HTR-8/SVneo (cell line): ENCODE measurements at places on chromosomes 11 and 22.

GRCh38 chr11:104343578-104343977 lies 179.6 kb upstream of the PDGFD start:
- DNase-seq = peak; percentile 3

- DNase-seq = no peak
These were observed 40.9 kb downstream of the TCF20 start for GRCh38 chr22:42229455-42230149.

GRCh38 chr11:32436751-32437494 lies 1.6 kb upstream of the WT1 start:
- DNase-seq = no peak

- DNase-seq = peak; percentile 53
These were observed 44.5 kb downstream of the ZNF280B start for GRCh38 chr22:22463855-22464540.

- DNase-seq = no peak
These were observed 218.2 kb upstream of the CARD18 start for GRCh38 chr11:105357764-105358163.

GRCh38 chr11:120331301-120331996 lies 4.8 kb upstream of the ARHGEF12 start:
- peak; percentile 77 for DNase-seq

DNA sequence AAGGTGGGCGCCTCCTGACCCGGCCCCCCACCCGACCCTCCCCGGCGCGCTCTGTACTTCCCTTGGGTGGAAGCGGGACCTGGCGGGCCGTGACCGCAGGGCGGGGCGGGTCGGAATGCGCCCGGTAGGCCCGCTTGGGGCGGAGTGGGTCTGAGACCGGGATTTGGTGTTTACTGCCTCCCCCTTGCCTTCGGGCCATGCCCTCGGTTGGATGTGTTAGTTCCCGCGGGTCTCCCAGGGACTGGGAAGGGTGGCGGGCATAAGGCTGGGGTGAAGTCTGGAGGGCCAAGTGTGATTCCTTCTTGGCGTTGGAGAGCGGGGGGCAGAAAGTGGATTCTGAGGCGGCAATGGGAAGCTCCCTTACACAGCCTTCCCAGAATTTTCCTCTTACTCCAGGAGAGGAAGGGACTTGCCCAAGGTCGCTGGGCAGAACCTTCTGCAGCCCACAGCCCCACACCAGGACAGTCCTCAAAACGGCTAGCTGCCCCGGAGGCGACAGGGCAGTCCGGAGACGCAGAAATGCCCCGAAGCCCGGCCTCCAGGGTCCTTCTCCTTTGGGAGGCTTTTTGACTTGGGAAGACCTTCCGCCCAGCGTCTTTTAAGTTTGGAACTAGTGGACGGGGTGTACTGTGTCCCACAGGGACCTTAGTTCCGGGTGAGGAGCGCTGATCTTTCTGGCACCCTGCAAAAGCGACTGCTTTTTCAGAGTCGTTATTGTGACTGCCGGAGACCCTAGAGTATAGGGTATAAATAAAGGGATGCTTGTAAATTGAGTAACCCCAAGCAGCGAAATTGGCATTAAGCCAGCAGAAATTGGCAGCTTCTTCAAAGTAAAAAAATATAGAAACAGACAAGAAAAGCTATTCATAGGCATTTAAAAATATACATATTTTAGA lies 647 bp downstream of the SWAP70 start:
- peak; percentile 28 for DNase-seq

- no peak for DNase-seq
These were observed 20.3 kb downstream of the WNT11 start for GRCh38 chr11:76185931-76186401.

DNA sequence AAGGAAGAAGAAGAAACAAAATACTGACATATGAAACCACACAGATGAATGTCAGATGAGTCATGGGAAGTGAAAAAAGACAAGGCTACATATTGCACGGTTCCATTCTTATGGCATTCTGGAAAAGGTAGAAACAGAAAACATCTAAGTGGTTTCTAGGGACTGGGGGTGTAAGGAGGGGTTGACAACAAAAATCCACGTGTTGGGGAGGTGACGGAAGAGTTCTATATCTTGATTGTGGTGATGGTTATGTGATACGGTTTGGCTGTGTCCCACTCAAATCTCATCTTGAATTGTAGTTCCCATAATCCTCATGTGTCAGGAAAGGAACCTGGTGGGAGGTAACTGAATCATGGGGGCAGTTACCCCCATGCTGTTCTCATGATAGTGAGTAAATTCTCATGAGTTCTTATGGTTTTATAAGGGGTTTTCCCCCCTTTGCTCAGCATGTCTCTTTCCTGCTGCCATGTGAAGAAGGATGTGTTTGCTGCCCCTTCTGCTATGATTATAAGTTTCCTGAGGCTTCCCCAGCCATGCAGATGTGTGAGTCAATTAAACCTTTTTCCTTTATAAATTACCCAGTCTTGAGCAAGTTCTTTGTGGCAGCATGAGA lies 6.4 kb upstream of the ARFGAP3 start:
- peak; percentile 40 for DNase-seq

DNA sequence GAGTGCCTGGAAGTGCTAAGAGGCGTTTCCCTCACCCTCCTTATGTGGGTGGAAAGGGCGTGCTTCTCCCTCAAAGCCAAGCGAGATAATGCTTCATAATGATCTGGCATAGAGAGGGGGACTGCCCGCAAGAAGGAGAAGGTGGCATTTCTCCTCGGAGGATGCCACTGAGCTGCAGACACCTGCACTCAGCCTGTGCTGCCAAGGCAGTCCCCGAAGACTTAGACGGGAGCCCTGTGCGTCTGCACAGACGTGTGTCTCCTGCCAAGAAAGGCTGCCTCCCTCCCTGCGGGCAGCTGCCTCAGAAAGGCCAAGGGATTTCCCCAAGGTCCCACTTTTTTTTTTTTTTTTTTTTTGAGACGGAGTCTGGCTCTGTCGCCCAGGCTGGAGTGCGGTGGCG lies 48.1 kb upstream of the SPATA19 start:
- no peak for DNase-seq

GRCh38 chr11:59846556-59846955 lies 1.3 kb upstream of the CBLIF start:
- no peak for DNase-seq

DNA sequence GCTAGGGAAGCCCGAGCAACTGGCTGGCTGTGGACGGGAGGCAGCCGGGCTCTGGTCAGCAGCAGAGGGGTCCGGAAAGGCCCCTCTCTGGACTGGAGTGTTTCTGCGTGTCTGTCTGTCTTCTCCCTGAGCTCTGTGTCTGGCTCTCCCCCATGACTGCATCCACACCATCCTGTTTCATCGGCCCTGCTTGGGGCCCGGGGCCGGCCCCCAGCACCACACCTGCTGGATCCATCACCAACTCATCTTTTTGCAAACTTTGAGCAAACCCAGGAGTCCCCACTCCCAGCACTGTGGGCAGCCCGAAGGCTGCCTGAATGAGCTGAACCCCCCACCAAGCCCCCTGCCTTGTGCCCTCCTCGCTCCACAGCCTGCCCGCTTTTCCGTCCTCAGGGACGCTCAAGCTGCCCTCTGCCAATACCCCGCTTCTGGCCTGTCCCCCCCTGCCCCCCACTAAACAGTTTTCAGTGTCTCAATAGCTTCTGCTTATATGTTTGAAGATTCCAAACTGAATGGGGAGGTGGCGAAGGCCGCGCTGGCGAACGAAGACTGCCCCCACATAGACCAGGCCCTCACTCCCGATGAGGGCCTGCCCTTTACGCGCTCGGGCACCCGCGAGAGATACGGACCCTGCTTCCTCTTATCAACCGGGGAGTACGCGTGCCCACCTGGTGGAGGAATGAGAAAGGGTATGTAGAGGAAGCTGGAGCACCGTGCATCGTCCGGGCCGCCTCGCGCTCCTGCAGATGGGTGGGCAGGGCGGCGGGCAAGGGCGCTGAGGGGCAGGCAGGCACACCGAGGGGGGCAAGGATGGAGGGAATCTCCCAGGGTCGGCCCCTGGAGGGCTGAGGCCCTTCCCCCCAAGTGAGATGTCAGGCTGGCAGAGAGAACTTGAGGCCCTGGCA lies 44.6 kb downstream of the KCNC1 start:
- DNase-seq = no peak

GRCh38 chr11:106939157-106939556 lies 79.1 kb downstream of the GUCY1A2 start:
- DNase-seq = no peak

GRCh38 chr11:47593934-47594855 lies at the start of gene C1QTNF4:
Gene C1QTNF4, minus strand, starts transcription at chr11:47594411. Its CDS starts 3,601 bp downstream, at chr11:47590810.
- DNase-seq = no peak

DNA sequence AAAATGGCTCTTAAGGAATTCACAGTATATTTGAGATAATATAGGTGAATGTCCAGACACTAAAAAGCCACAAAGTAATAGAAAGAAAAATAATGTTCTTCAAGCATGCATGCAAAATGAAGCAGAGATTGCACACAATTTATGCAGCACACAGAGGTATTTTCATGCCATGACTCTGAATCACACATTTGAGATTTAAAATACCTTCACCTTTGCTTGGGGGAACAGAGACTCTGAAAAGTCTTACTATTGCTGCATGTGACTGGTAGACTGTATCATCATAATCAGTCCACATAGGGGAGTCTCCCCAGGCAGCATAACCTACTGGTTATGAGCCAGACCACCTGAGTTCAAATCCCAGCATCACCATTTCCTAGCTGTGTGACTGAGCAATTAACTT lies 96.2 kb downstream of the RCN1 start:
- DNase-seq = no peak

GRCh38 chr11:127275774-127276173 lies 275.2 kb upstream of the KIRREL3 start:
- DNase-seq = no peak

- peak; percentile 30 for DNase-seq
These were observed 50.8 kb upstream of the ELF5 start for GRCh38 chr11:34564406-34564805.

- no peak for DNase-seq
These were observed at the start of gene GLB1L3 for GRCh38 chr11:134275534-134276395. Gene GLB1L3, plus strand, starts transcription at chr11:134276379. Its CDS starts 362 bp downstream, at chr11:134276741.

- no peak for DNase-seq
These were observed 77.7 kb upstream of the SC5D start for GRCh38 chr11:121214861-121215260.

- DNase-seq = no peak
These were observed 19.7 kb upstream of the RAB38 start for GRCh38 chr11:88194990-88195389.

DNA sequence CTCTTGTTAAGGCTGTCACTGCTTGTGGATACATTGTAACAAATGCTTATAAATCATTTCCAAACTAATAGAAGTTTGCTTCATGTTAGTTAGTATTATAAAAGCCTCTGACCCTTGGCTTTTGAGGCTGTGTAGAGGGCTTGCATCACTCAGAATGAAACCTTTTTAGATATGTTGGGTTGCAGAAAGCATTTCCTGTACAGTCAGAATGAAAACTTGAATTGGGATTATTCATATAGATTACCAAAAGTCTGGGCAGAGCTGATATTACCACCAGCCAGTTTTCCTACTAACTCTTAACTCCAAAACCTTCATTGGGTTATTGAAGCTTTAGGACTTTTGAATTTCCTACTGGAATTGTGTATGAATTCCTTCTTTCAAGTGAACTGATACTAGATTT lies 12.0 kb downstream of the KMT2A start:
- DNase-seq = no peak

- no peak for DNase-seq
These were observed 30.7 kb upstream of the KCNQ1OT1 start for GRCh38 chr11:2730272-2731129.

- peak; percentile 61 for DNase-seq
These were observed 24.8 kb downstream of the ACER3 start for GRCh38 chr11:76885390-76886097.

DNA sequence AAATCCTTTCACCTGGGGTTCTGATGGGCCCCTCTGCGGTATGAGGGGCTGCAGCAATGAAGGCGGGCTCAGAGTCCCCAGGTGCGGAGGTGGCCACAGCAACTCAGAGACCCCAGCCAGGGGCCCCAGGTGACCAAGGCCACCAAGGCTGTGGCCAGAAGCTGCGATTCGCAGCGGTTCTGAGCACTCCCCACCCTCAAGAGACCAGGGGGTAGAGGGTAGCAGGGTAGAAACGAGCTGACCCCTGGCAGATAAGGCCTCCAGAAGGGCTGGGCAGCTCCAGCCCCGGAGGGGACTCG lies 948 bp downstream of the TNKS1BP1 start:
- no peak for DNase-seq

- peak; percentile 83 for DNase-seq
These were observed 24.4 kb upstream of the PAMR1 start for GRCh38 chr11:35549787-35550186.

DNA sequence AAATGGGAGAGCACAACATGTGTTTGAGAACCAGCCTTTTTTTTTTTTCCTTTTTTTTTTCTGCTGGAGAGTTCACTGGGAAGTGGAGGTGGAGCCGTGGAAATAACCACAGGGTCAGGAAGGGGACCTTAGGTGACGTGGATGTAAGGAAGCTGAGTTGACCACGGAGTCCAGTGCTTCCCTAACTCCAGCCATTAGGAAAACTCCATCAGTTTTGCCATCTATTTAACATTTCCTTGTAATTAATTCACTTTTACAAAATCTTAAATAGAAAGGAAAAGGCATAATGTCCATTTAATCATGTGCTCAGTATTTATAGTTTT lies 2.0 kb upstream of the CDK2AP2 start:
- DNase-seq = no peak

GRCh38 chr11:115845872-115846271 lies 341.7 kb upstream of the CADM1 start:
- DNase-seq = no peak

GRCh38 chr22:23938328-23939016 lies 22.5 kb downstream of the GSTT2B start:
- no peak for DNase-seq

GRCh38 chr22:34587357-34588356 lies 478.3 kb upstream of the ISX start:
- DNase-seq = no peak

DNA sequence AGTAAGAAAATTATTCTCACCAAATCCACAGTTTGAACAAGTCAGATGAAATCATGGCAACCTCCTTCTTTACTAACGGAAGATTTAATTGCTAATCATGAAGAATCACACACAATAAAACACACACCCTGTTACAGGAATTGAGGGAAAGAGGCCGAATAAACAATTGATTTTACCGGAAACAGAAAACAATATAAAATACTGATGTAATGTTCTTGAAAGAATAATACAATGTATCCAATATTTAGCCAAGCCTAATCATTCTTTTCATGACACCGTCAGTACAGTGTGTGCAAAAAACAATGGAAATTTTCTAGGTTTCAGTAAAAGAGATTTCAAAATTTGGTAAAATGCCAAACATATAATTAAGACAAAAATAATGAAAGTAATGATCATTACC lies 23.4 kb downstream of the ASRGL1 start:
- DNase-seq = no peak
